CD8-positive, alpha-beta memory T cell (primary cell): ENCODE measurements at places on chromosomes 3 and 15. TPM values are rescaled to one million over a fixed set of nuclear protein-coding genes. Genes with fewer than 3 reads are reported as not detected.

DNA sequence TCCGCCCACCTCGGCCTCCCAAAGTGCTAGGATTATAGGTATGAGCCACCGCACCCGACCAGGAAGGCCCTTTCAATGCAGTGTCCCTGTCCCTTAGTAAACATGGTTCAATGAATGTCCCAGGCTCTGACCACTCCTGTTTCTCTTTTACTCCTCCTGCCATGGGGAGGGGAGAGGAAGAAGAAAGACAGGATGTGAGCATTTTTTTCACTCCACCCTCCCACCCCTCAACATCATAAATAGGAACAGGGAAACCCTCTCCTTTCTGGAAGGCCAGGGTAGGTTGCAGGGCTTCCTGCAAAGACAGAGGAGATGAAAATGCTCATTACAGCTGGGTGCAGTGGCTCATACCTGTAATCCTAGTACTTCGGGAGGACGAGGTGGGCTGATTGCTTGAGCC, 7.5 kb upstream of the TATDN2 start:
- H3K27ac ChIP-seq = no peak overlapping the region
- DNase-seq = no peak
- H3K4me3 ChIP-seq = no peak overlapping the region
- no peaks in the 10 kb centered on the region for H3K27me3 ChIP-seq
- H3K36me3 ChIP-seq = no peaks in the 10 kb centered on the region

- DNase-seq = no peak
- no peak overlapping the region for H3K4me3 ChIP-seq
- H3K4me1 ChIP-seq = peaks cover 23% of the 10 kb centered on the region
- H3K27me3 ChIP-seq = no peaks in the 10 kb centered on the region
- no peak overlapping the region for H3K27ac ChIP-seq
These were observed 271.2 kb downstream of the PLCL2 start for GRCh38 chr3:17155951-17156350.

DNA sequence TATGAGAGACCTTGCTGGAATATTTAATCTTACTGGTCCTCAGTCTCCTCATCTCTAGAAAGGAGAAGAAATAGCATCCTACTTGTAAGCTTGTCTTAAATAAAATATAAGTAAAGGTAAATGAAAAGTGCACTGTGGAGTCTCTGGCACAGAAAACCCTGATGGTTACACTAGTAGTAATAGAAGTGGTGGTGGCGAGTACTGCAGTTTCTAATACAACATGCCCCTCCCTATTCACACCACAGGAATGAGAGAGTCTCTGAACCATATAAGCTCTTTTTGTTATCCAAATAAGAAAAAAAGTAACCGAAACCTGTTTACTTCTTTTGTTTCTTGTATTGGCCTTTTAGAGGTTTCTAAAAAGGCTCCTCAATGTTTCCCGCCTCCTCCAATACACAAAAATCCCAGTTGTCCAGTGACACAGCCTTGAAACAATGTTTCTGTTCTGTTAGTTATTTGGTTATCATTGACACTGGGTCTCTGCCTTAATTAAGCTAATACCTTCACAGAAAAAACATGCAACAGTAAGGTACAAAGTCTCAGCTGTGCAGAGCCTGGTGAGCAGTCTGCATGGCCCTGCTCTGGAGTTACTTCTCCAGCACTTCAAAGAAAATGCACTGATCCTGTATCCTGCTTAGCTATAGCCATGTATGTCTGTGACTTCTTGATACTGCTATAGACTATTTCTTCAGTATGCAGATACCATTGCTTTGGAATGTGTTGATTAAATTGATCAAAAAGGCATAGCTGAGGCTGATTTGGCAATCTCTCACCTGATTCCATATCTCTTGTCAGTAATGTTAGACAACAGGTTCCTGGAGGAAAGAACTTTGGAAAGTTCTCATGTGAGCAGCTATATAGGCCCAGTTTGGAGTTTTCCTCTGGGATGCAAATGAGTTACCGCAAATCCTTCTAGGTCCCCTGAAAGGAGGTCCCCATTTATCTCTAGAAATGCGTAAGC, 315.6 kb upstream of the IL12A start:
- H3K27ac ChIP-seq = no peak overlapping the region
- H3K4me3 ChIP-seq = no peak overlapping the region
- no peaks in the 10 kb centered on the region for H3K36me3 ChIP-seq

DNA sequence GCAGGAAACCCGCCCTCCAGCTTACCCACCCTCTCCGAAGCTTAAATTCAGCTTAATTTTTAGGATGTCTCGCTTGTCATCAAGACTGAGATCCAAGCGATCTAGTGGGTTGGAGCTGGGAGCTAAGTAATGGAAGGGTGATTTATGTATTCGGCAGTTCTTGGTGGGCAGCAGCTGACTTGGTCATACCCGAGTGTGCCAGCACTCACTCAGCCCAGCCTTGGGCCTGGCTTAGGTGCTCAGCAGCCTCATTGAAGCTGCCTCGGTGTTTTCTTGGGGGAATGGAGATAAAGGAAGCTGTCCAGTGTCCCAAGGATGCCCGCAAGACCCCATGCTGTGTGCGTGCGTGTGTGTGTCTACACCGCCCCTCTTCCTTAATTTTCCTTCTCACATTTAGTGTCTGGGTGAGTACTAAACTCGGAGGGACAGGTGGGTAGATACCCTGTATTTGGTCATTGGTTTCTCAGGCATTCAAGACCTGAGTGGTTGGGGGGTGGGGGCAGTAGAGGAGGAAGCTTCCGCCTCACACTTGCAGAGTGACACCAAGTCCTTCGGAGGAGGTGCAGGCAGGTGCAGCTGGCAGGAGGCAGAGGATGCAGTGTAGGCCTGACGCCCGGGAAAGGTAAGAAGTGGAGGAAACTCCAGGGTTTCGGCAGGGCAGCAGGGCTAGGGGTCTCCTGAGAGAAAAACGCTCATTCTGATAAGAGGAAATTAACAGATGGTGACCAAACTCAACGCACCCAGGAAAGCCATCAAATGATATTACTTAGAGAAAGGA, 92.8 kb downstream of the PCSK6 start:
- H3K27me3 ChIP-seq = no peaks in the 10 kb centered on the region
- no peak overlapping the region for H3K27ac ChIP-seq

DNA sequence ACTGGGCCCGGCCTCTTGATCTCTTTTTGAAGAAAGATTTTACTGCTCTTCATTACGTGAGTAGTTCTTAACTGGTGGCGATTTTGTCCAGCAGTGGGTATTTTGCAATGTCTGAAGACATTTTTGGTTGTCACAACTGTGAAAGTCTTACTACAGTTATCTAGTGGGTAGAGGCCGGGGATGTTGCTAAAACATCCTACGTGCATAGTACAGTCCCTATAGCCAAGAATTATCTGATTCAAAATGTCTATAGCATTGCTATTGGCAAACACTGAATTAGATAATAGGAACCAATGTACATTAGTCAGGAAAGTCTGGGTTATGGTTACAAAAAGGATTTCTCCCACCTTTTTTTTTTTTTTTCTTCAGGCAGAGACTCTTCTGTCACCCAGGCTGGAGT, 38.1 kb downstream of the FOXL2 start:
- H3K4me1 ChIP-seq = no peaks in the 10 kb centered on the region
- no peaks in the 10 kb centered on the region for H3K27me3 ChIP-seq
- no peak overlapping the region for H3K27ac ChIP-seq
- H3K36me3 ChIP-seq = no peaks in the 10 kb centered on the region

- H3K36me3 ChIP-seq = no peaks in the 10 kb centered on the region
- H3K27me3 ChIP-seq = no peaks in the 10 kb centered on the region
- H3K4me3 ChIP-seq = no peak overlapping the region
- no peak for DNase-seq
These were observed 48.0 kb upstream of the SLCO2A1 start for GRCh38 chr3:134077649-134078161.

DNA sequence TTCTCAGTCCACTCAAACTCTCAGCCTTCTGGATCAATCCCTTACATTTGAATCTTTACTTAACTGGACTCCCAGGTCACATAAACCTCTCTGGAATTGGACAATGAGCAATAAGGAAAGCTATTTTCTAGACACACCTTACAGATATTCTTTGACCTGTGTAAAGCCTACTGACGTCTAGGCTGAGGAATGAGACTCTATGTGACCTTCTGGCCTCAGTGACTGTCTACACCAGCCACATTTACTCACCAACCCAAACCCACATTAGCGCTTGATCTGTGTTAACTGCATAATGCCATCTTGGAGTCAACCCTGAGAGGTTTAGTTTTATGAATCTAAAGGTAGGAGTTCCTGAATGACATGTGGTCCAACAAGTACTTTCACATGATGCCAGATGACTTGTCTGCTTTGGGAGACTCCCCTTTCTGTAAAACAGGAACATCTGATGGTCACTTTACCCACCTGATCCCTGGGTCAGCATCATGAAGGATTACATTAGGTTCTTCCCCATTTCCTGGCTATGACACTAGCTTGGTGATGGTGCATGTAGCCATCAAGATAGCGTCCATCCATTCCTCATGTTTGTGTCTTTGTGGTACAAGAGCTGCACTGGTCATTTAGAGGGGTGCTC, 11.4 kb upstream of the COMMD2 start:
- no peak overlapping the region for H3K4me3 ChIP-seq
- peaks cover 15% of the 10 kb centered on the region for H3K27me3 ChIP-seq
- H3K4me1 ChIP-seq = no peaks in the 10 kb centered on the region
- DNase-seq = no peak

The GOLGA8K gene
- total RNA-seq = 0.13 TPM
